ENCODE measurements at places on chromosomes 16 and 17.

- DNase-seq = no peak
These were observed 93.6 kb downstream of the SPACA3 start for GRCh38 chr17:33085256-33085655.

GRCh38 chr16:82146957-82147356 is 23.1 kb downstream of the MPHOSPH6 start:
- DNase-seq = no peak

GRCh38 chr16:11032922-11033291 is 88.5 kb downstream of the CLEC16A start:
- no peak for DNase-seq

- no peak for DNase-seq
These were observed 46.1 kb downstream of the RAB11FIP3 start for GRCh38 chr16:471353-472198.

- DNase-seq = no peak
These were observed 142.5 kb downstream of the SALL1 start for GRCh38 chr16:51008607-51009006.

GRCh38 chr16:54353097-54353496 is 66.5 kb upstream of the IRX3 start:
- no peak for DNase-seq

DNA sequence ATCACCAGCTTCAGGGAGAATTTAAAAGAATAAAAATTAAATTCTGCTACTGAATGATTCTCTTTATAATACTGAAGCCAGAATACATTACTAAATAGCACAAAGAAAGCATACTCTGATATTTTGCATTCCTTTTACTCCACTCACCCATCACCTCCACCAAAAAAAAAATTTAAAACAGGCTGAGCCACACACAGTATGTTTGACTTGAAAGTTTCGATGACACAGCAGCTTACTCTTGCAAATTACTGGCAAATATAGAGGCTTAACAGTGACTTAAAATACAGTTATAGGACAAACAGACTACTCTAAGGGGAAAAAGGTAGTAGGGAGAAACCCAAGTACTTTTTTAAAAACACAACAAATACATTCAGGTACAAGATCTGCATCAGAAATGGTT is 39.2 kb downstream of the GPATCH8 start:
- DNase-seq = no peak

GRCh38 chr16:84535408-84535807 is 30.9 kb upstream of the MEAK7 start:
- DNase-seq = no peak

DNA sequence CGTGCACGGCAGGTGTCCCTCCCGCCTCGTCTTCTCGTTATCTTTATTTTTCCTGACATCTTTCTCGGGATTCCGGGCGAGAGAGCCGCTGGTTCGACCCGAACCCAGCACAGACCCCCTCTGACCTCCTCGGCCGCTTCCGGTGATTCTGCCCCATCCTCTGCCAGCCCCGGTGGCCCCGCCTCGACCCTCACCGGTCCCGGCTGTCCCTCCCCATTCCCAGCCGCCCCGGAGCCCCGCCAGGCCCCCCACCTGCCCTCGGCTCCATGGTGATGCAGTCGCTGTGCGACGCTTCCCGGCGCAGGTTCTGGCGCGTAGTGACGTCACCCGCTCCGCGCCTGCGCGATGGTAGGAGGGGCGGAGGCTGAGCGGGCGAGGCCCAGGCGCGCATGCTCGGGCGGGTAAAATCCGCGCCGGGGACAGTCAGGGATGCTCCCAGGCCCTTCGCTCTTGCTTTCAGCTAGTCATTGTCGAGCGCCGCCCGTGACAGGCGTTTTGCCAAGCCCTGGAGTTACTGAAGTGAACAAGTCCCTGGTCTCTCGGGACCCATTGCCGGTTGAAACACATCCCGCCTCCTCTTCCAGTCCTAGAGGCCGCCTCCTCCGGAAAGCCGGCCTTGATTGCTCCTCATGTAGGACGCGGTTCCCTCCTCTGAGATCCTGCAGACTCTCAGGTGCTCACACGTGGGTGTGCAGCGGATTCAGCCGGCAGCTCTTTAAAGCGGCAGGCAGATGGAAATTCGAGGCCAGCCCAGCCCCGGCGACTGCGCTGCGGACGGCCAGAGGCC is at the start of gene MTHFSD:
MTHFSD (minus strand) TSS at position 319 of the 787 bp plus-strand sequence; CDS start at position 268, 51 bp downstream.
- peak; percentile 94 for DNase-seq

GRCh38 chr17:62121025-62121730 is 56.1 kb upstream of the MED13 start:
- no peak for DNase-seq

DNA sequence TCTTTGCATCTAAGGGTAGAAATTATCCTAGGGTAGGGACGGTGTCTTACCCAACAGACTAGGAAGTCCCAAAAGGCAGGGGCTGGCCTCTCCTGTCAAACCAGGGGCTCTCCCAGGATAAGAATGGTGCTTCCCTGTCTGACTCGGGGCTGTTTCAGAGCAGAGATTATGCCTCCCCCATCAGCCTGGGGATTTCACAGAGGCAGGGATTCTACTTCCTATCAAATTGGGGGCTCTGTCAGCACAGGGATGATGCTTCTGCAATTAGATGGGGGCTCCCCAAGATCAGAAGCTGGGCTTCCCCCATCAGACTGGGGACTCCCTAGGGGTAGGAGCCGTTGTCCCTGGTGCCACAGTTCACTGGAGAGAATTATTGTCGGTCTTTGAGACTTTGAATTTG is 2.3 kb downstream of the NXPH3 start:
- no peak for DNase-seq

DNA sequence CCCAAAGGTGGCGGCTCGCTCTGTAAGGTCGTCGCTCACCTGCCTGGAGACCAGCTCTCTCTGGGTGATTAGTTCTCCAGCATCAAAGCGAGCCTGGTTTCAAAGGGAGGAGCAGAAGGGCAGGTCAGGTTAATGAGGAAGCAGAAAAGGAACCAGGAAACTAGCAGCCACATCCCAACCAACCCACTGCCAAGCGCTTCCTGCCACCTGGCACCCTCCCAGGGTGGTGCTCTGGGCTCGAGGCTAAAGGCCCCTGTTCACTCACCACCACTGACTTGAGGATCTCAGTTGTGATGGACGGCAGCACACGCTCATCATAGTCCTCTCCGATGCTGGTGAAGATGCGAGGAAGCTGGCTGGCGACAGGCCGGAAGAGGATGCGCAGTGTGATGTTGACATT is 5.6 kb downstream of the PHB1 start:
- DNase-seq = no peak

DNA sequence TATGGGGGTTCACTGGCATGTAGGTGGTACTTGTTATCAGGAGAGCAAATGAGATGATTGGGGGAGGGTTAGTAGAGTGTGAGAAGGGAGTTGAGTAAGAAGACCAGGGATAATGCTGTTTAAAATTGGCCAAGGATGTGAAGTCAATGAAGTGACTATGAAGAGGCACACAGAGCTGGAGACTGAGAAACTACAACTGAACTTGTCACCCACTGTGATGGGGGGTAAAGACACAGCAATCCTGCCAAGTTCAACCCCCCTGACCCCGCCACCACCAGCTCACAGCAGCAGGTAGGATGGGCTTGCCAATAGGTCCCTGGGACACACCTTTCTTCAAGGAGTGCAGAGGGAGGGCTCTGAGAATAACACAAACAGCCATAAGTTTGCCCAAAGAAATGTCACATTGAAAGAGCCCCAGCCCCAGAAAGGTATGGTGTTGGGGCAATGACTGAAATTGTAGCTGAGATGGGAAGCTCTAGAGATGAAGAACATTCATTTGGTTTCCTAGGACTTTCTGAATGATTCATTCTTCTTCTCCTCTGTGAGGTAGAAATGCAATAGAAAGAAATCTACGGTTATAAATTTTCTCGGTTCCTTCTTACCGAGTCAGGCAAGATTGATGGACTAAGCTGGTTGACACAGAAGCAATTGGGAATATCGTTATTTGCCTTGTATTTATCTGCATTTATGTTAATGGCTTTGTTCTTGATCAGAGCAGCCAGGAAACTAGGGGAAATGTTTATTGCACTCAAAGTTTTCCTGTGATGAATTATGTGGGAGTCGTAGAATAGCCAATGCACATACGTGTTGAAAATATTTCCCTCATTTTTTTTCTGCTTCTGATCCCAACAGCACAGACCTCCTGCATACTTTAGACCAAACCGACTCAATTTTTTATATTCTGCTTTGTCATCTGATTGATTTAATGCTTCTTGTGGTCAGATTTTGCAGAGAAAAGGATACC is 595.2 kb upstream of the CDH11 start:
- no peak for DNase-seq

GRCh38 chr17:5472511-5472910 is 3.7 kb upstream of the DHX33 start:
- no peak for DNase-seq

- no peak for DNase-seq
These were observed 209.0 kb downstream of the RGS9 start for GRCh38 chr17:65346166-65346565.

- no peak for DNase-seq
These were observed 9.0 kb upstream of the MTSS2 start for GRCh38 chr16:70694868-70695218.

- DNase-seq = peak; percentile 79
These were observed 37.6 kb downstream of the CTU2 start for GRCh38 chr16:88743693-88744576.

DNA sequence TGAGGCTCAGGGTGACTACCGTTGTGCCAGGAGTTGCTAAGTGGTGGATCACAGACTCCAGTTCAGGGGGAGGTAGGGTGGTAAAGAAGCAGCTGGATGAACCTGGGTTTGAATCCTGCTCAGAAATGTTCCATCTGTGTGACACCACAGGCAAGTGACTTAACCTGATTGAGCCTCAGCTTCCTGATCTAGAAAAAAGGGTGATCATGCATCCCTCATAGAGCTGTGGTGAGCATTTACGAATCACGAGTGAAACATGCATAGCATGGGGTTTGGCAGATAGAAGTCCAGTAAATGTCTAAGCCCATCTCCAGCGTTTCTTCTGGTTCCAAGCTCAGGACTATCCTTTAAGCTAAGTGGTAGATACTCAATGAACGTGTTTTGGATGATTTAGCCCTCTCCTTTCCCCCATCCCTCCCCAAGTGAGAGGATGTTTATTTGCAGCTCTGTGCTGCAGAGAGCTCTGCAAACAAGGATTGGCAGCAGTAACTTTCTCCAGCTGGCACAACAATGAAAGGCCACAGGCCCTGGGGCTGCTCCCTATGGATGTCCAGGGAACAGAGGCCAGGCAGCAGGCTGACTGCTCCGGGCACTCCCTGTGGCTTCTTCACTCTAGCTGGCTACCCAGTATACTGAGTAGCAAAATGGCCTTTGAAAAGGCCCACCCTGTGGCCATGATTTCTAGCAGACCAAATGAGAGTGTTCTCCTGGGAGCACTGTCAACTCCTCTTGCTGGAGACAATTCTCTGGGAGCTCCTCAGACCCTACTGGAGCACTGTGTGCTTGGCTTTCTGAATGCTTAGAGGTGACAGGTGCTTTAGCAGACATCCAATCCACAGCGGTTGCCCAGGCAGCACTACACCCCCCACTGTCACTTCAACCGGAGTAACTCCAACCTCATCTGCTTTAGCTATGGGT is 21.3 kb downstream of the CA4 start:
- no peak for DNase-seq

- no peak for DNase-seq
These were observed 44.6 kb downstream of the MARVELD3 start for GRCh38 chr16:71670537-71670936.

- no peak for DNase-seq
These were observed 27.8 kb downstream of the C16orf96 start for GRCh38 chr16:4583906-4584305.

DNA sequence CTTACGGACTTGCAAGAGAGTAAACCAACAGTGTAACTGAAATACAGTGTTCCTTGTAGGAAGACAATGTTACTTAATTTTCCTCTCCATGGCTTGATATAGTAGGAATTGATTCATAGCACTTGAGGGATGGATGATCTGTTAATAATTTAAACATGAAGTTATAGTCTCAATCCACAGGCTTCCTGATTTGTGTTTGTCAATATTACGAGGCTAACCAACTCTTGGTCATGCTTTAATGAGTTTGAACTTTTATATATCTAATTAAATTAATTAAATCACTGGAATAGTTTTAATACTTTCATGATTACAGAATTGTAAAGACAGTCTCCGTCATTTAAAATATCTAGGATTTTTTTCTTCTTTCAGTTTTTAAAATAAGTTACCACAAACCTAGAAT is 112.0 kb upstream of the HAS3 start:
- no peak for DNase-seq

- no peak for DNase-seq
These were observed 23.2 kb upstream of the TEKT3 start for GRCh38 chr17:15364615-15365014.

- DNase-seq = no peak
These were observed 156.4 kb downstream of the CMIP start for GRCh38 chr16:81601008-81601428.

- DNase-seq = no peak
These were observed 81.5 kb downstream of the AMFR start for GRCh38 chr16:56343661-56344517.

DNA sequence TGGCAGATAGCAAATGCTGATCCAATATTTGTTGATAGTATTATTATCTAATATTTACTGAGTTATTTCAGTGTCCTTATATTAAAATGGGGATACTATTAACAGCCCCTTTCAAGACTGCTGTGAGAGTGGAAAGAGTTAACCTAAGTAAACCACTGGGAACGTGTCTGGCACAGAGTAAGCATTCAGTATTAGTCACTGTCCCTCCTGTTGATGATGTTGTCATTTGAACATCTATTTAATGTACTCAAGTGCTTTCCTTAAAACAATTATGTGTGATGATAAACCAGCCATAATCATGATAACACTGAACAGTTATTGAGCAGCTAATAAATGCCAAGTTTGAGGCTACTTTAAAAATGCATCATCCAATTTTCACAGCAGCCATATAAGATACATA is 135.7 kb upstream of the XYLT1 start:
- DNase-seq = no peak
